H54 (cell line): ENCODE measurements at places on chromosomes 2 and 18.

- DNase-seq, result no peak
Measured at GRCh38 chr2:128486640-128487375, 168.1 kb upstream of the HS6ST1 start.

- peak; percentile 15 for DNase-seq
Measured at GRCh38 chr2:8229546-8229986, 452.3 kb upstream of the ID2 start.

DNA sequence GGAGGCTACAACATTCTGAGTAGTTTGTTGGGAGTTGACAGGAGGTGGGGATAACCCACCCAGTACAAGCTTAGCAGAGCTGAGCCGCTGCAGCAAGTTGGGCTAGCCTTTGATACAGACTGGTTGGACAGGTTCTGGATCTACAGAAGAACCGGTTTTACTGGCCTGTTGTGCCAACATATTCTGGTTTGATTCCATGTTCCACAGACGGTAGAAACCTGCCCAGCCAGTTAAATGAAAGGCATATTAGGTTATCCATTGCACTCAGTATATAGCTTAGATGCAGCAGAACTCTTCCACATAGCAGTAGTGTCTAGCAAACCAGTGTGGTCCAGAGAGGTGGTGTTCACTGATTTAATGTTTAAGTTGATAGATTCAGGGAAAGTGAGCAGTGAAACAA lies 19.3 kb upstream of the RBBP8 start:
- no peak for DNase-seq

DNA sequence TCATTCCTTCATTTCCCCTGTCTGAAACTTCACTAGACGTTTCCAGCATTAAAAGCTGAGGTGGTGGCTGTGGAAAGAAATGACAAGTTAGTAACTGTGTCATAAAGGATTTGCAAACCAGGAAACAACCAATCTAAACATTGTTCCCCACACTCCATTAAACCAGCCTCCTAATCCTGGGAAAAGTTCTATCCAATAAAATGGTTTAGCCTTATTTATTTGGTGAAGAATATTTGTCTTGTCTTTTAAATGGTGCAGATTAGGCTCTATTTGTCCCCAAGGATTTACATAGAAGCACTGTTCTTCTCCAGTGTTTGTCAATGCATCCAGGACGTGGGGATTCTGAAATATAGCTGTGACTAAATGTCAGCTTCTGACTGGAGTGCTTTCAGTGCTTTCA lies 10.5 kb upstream of the DPP4 start:
- no peak for DNase-seq

GRCh38 chr2:197078535-197078934 lies 152.0 kb upstream of the PGAP1 start:
- no peak for DNase-seq

GRCh38 chr2:145769011-145769716 lies 1249.2 kb upstream of the ZEB2 start:
- no peak for DNase-seq

- no peak for DNase-seq
Measured at GRCh38 chr2:233338046-233338445, 16.2 kb upstream of the DGKD start.

DNA sequence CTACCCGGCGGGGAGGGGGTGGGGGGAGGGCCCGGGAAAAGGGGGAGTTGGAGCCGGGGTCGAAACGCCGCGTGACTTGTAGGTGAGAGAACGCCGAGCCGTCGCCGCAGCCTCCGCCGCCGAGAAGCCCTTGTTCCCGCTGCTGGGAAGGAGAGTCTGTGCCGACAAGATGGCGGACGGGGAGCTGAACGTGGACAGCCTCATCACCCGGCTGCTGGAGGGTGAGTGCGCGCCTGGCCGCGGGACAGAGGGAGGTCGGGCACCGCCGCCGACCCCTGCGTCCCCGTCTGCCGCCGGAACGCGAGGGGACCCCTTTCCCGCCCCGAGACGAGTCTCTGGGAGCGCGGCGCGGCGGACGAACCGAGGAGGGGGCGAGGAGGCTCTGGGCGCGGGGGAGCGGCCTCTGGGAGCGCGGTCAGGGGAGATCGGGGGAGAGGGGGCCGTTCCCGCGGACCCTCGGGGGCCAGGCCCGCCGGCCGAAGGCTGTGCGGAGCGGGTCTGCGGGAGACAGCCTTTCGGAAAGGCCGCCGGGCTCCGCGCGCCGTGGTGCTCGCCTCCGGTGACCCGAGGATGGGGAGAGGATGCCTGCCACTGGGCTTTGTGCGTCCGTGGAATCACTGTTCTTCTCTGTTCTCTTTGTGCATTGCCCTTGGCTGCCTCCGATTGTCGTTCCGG lies 463 bp downstream of the PPP1CB start:
- DNase-seq, result peak; percentile 50

GRCh38 chr2:46569766-46570165 lies 90.4 kb downstream of the TMEM247 start:
- DNase-seq, result no peak

DNA sequence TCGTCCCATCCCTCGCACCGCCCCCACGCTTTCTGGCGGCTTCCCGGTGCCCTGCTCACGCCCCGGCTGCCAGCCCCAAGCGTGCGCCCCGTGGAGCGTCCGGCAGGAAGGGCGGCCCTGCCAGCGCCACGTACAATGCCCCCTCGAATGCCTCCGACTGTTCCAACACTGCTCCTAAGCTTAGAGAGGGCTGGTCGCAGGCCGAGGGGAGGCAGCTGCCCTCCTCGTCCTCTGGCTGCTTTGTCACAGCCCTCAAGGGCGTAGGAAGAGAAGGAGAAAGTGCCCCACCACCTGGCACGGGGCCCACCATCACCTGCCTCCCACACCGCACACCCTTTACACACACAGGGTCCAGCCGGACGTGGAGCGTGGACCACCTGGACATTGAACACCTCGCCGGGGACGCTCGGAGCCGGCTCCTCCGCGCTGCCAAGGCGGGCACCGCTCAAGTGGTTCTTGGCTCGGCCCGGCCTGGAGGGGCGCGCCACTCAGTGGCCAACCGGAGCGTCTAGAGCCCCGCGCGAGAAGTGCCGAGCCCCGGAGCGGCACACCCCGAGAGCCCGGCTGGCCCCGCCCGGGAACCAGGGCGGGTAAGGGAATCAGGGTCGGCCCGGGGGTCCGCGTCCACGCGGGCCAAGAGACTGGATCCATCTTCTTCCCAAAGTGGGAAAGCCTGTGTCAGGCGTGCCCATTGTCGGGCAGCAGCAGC lies 830 bp downstream of the DNER start:
- peak; percentile 70 for DNase-seq

GRCh38 chr2:85865539-85866164 lies 23.1 kb downstream of the ST3GAL5 start:
- no peak for DNase-seq

DNA sequence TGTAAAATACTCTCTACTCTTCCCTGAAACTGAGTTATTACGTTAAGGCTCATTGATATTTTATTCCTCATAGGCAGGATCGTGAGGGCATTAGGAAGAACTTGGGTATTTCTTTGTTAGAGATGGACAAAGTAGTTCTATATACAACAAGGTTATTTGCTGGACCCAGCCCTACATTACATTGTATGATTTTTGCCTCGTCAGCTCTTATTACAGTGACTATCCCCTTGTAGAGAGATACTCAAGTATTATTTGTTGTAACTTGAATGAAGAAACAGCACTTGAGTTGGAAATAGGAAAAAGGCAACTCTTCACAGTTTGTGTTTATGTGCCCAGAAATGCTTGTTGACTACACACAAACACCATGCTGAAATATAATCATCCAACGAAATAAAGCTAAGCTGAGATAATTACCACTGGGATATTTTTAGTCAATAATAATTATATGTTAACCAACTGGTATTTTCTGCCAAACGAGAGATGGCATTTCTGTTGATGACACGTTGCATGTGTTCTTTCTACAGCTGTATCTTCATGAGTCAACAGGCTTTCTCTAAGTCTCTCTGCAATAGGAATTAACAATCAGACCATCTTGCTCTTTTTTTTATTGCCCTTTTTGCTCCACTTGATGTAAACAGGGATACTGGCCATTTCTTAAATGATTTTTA lies 947.6 kb downstream of the DPP10 start:
- DNase-seq, result no peak

DNA sequence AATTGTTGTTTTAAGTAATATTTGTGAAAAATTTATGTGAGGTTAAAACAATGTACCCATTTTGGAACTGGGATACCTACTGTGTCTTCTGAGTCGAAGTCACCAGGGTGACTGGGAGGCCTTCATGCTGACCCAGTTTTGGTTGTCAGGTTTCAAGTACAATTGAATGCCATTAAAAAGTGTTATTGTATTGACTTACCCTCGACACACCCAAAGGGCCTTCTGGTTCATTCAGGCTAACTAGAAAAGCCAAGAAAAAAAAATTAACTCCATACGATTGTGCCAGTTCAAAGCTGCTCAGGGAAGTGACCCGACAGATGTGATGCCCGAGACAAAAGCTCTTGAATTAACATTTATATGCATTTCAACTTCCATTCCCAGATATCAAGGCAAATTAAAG lies 190.0 kb downstream of the ST6GAL2 start:
- DNase-seq, result no peak

- DNase-seq, result no peak
Measured at GRCh38 chr2:120887320-120887697, 151.6 kb downstream of the GLI2 start.

- DNase-seq, result no peak
Measured at GRCh38 chr2:67463810-67464209, 66.7 kb downstream of the ETAA1 start.

GRCh38 chr2:237884681-237885080 lies 25.3 kb downstream of the RAMP1 start:
- no peak for DNase-seq
